ENCODE measurements at places on chromosomes 7 and 10.
A peak's percentile ranks its signal among the peaks of the same experiment; 100 is the strongest.

DNA sequence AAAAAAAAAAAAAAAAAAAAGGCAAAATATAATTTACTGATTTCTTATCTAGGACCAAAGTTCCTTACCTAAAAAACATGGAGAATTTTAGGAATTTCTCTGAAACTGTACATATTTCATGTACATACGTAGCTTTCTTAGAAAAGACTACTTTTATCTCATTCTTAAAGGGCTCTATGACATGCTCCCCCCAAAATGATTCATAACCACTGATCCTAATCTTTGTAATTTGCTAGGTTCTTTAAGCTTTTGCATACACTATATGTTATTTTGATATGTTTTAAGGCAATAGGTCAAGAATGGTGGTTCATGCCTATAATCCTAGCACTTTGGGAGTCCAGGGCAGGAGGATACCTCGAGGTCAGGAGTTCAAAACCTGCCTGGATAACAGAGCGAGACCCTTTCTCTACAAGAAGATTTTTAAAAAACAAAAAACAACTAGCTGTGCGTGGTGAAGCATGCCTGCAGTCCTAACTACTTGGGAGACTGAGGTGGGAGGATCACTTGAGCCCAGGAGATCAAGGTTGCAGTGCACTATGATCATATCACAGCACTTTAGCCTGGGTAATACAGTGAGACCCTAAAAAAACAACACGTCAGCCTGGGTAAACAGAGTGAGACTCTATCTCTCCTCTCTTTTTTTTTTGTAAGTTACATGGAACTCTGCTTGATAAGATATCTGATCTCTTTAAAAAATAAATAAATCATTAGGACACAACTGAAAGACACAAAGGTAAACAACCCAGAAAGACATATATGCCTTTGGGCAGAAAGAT lies 54.8 kb downstream of the ATAD1 start:
- DNase-seq, result no peak

GRCh38 chr10:125840955-125841354 lies 17.6 kb downstream of the BCCIP start:
- no peak for DNase-seq

DNA sequence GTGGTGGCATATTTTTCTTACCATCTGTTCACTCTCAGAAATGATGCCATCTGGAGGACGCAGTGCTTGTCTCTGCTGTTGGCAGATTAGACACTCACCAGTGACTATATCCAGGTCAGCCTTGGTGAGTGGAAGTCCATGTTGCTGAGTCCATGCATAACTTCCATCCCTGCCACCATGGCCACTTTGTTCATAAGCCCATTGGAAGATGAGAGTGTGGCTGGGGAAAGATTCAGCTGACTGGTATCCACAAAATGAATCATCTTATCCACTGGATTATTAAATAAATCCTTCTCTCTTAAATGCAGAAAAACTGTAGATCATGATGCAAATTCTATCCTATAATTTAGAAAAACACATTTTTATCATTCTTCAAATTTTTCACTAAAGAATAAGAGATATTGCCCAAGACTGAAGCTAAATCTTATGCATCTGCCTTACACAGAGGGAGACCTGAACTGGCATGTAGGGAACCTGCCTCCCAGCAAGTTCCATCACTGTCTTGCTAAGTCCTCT lies 726.9 kb downstream of the TNS3 start:
- peak; percentile 39 for DNase-seq

DNA sequence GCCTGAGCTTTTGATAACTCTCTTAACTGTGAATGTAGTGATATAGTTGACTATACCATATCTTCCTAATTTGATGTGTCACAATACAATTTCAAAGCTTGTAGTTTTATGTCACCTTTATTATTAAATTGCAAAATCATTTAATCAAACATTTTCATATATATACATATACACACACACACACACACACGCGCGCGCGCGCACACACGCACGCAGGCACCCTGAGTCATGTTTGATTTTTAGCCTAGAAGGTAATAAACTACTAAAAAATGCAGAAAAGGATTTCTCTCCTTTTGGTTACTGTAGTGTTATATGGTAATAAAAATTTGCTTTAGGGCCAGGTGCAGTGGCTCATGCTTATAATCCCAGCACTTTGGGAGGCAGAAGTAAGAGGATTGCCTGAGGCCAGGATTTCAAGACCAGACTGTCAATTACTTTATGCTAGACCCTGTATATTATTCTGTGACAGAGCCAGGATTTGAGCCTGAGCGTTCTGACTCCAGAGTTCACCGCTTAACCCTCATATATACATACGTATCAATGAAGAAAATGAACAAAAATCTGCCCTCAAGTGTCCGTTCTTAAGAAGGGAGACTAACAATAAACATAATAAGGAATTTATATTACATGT lies 89.6 kb downstream of the PODXL start:
- no peak for DNase-seq
